ENCODE measurements at places on chromosomes 1 and 21. TPM values are rescaled to one million over a fixed set of nuclear protein-coding genes. Genes with fewer than 3 reads are reported as not detected.
A peak's percentile ranks its signal among the peaks of the same experiment; 100 is the strongest.

Gene CELF3
- not detected for total RNA-seq

- no peak for DNase-seq
These were observed 7.1 kb upstream of the ANKRD65 start for GRCh38 chr1:1428174-1428573.

DNA sequence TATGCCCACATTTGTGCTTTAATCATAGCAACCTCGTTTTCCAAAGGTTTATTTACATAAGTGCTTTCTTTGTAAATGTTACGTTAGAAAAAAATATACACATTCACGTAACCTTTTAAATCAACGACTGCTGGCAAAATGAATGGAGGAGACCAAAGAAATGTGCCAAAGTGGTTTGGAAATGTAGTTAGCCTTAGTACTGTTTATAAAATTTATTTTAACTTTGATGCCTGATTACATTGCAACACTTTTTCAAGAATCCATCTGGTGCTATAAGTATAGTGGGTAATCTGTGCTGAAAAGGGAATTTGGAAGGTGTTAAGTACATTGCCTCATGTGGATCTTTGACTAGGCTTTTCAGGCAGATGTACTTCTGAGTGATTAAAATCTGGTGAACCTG is 108.9 kb downstream of the IFI44 start:
- DNase-seq = no peak

GRCh38 chr1:215376544-215377264 is 190.4 kb upstream of the KCTD3 start:
- DNase-seq = no peak

GRCh38 chr1:89930579-89930978 is 64.3 kb upstream of the ZNF326 start:
- DNase-seq = no peak

- no peak for DNase-seq
These were observed 29.6 kb downstream of the DMRTA2 start for GRCh38 chr1:50393522-50394120.

DNA sequence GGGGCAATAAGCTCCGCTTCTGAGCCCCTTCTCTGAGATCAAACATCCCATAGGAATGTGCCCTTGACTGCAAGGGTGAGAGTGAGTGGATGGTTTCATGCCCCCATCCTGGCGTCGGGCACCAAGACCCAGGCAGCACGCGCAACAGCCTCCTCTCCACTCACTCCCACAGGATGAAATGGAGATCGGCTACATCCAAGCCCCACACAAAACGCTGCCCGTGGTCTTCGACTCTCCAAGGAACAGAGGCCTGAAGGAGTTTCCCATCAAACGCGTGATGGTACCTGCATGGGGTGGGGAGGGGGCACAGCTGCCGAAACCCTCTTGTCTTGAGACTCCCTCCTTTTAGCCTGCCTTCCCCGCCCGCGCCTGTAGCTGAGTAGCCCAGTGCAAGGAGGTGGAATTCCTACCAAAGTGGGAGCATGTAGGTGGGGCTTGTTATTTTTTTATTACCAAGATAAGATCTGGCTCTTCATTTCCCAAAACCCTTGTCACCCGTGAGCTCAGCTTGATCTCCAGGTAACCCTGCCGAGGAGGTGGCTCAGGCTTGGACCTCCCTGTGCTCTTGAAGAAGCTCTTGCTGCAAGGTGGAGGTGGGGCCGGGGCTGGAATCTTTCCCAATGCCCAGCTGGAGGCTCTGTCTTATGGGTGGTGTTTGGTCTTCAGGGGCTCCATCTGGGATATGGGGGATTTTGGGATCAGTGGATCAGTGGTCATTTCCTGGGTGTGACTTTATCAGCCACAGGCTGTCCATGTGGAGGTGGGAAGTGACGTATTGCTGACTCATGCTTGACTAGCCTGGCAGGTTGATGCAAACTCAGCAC is 24.0 kb upstream of the PADI6 start:
- peak; percentile 70 for DNase-seq
